ENCODE measurements at places on chromosomes 7 and 10. TPM values are rescaled to one million over a fixed set of nuclear protein-coding genes. Genes with fewer than 3 reads are reported as not detected.

The CLEC5A gene
- not detected for polyA plus RNA-seq

The TEX47 gene
- not detected for polyA plus RNA-seq

The KCNK18 gene
- polyA plus RNA-seq: not detected

DNA sequence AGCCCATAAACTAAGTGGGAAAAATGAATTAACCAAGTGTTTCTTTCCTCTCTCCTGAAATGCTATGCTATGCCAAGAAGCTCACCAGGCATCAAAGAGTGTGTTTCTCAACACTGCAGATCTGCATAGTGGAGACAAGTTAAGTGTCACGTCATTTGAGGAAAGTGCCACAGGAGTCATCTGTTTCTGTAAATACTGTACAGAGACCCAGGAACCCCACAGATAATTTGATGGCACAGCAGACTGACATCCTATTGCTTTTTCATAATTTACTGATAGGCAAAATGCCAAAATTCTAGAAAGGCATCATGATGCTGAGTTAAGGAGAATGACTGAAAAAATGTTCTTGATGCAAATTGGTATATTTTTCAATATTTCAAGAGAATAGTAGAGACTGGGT, 124.3 kb downstream of the NRCAM start:
- H3K4me3 ChIP-seq: no peak overlapping the region
- no peak overlapping the region for H3K27ac ChIP-seq
- DNase-seq: no peak
- no peaks in the 10 kb centered on the region for H3K36me3 ChIP-seq

DNA sequence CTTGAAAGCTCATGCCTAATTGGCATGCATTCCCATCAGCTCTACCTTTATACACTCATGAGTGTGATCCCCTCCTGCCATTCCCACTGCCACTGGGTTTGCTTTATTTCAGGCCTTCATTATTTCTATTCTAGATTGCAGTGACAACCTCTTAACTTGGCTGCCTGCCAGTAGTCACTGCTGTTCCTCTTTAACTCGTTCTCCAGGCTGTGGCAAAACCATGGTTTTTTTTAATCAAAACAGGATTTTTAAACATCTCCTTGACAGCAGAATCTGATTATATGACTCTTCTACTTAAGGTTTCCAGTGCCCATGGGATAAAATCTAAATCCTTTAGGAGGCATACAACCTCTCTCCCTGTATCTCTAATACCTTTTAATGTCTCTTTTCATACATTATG, 223.7 kb upstream of the PCDH15 start:
- H3K4me3 ChIP-seq: no peak overlapping the region
- H3K27ac ChIP-seq: no peak overlapping the region
- no peaks in the 10 kb centered on the region for H3K4me1 ChIP-seq
- no peak for DNase-seq
- H3K27me3 ChIP-seq: no peaks in the 10 kb centered on the region

DNA sequence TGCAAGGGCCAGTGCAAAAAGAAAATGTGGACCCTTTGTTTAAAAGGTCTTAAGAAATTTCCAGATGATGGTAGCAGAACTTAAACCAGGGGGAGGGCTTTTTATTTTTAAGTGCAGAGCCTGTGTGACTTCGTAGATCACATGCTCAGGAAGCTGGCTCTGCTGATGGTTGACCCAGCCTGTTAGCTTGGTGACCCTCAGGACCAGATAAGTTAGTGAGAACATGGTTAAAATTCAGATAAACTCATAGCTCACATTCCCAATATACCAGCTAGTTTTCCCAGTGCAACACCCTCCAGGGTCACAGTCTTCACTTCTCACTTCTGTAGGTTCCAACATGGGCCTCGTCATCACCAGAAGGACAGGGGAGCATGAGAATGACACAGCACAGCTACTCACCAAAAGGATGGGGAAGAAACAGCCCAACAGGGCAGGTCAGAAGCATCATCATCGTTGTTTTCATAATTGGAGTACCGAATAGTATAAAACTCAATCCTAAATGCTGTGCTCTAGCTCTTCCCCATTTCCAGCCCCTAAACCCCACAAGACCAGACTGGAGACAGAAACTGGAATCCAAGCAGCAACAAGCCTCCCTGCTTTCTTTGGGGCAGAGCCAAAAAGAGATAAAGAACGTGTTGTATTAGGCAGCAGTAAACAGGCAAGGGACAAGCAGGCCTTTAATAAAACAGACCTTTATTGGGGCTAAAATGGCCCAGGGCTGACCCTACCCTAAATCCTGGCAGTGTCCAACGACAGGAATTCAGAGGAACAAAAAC, 102.2 kb upstream of the ANKRD1 start:
- no peak overlapping the region for H3K27ac ChIP-seq
- no peaks in the 10 kb centered on the region for H3K4me1 ChIP-seq
- H3K27me3 ChIP-seq: no peaks in the 10 kb centered on the region
- no peaks in the 10 kb centered on the region for H3K36me3 ChIP-seq
- no peak for DNase-seq

GRCh38 chr10:16520900-16521299, 779 bp downstream of the C1QL3 start:
- H3K27ac ChIP-seq: no peak overlapping the region
- H3K4me1 ChIP-seq: peaks cover 13% of the 10 kb centered on the region
- no peaks in the 10 kb centered on the region for H3K36me3 ChIP-seq
- peak overlapping the region; percentile 80 for H3K4me3 ChIP-seq
- DNase-seq: peak; percentile 65
- peaks cover 65% of the 10 kb centered on the region for H3K27me3 ChIP-seq

- H3K27me3 ChIP-seq: no peaks in the 10 kb centered on the region
- no peaks in the 10 kb centered on the region for H3K4me1 ChIP-seq
- H3K27ac ChIP-seq: no peak overlapping the region
- no peak for DNase-seq
Measured at GRCh38 chr7:133315332-133316040, 62.6 kb downstream of the EXOC4 start.

DNA sequence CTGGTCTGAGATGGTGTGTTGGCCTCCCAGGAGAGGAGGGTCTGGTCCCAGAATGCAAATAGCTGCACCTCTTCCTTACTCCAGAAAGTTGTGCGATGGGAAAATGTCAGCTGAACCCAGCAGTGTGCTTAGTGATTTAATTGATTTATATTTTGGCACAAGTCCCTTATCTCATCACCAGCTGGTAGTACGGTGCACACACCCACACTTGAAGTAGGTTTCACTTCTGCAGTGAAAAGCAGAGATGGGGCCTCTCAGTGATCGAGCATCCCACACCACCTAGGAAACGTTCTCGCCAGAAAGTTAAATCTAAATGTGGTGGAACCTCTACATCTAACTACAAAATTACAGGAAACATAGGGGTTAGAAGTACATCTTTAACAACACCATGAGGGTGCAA, 80.4 kb downstream of the UBE3C start:
- H3K27ac ChIP-seq: no peak overlapping the region
- H3K4me3 ChIP-seq: no peak overlapping the region
- H3K4me1 ChIP-seq: no peaks in the 10 kb centered on the region
- H3K27me3 ChIP-seq: no peaks in the 10 kb centered on the region
- peaks cover 18% of the 10 kb centered on the region for H3K36me3 ChIP-seq

GRCh38 chr7:76512941-76513816, 2.8 kb downstream of the UPK3B start:
- H3K27ac ChIP-seq: no peak overlapping the region
- H3K4me1 ChIP-seq: peaks cover 12% of the 10 kb centered on the region
- H3K4me3 ChIP-seq: no peak overlapping the region
- no peaks in the 10 kb centered on the region for H3K36me3 ChIP-seq

DNA sequence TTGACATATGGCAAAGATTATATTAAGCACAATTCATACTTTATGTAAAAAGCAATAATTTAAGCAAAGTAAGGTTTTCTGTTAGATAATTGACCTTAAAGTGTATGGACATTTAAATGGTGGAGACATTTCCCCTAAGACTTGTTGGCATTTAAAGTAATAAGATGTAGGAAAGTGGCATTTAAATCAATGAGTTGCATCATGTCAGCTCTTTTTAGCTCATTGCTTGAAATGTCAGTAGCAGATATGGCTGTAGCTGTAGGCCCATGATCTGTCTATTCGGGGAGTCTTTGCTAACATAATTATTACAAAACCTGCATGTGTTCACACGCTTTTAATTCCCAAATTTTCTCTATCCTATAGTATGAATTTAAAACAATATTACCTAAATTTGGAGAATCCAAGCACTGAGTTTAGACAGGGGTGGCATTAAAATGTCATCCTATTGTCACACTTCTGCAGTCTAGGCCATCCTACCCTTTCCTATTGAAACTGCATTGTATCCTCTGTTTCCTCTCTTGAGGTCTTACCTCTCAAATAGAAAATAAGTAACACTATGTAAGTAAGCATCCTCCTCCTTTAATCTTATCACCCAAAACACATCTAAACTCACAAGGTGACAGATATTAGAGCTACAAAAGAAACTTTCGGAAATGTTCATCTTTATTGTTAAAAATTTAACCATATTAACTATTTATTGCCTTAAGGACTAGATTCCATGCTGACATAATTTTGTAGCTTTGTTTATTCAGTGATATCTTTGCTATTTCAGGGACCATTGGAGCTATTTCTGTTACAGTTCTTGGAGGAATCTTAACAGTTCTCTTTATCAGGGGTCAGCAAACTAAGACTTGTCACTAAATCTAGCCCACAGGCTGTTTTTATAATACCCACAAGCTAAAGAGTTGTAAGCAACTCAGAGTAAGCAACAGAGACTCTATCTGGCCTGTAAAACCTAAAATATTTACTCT, 91.2 kb downstream of the LCOR start:
- H3K36me3 ChIP-seq: no peaks in the 10 kb centered on the region
- no peaks in the 10 kb centered on the region for H3K27me3 ChIP-seq
- no peaks in the 10 kb centered on the region for H3K4me1 ChIP-seq
- no peak overlapping the region for H3K4me3 ChIP-seq
- no peak overlapping the region for H3K27ac ChIP-seq

All from GM23338 (cell line).